Mesenteric fat pad (tissue), 1 donor: ENCODE measurements at places on chromosomes 3 and 15. TPM values are rescaled to one million over a fixed set of nuclear protein-coding genes. Genes with fewer than 3 reads are reported as not detected.

The ZNF654 gene
- 15.9 TPM for total RNA-seq

The CPLX3 gene
- total RNA-seq, result not detected

The NAALADL2 gene
- 12.5 TPM for total RNA-seq

The SMAD6 gene
- 32.2 TPM for total RNA-seq

The AP2M1 gene
- total RNA-seq, result 389 TPM

The TATDN2 gene
- 34.7 TPM for total RNA-seq

The HSPBAP1 gene
- 8.4 TPM for total RNA-seq

The CYP8B1 gene
- total RNA-seq, result not detected

The RAB6B gene
- total RNA-seq, result 64.8 TPM

The DOCK3 gene
- 0.51 TPM for total RNA-seq

The ITGA11 gene
- 4.5 TPM for total RNA-seq

The SERPINI2 gene
- total RNA-seq, result not detected

The LRRC2 gene
- total RNA-seq, result 2.1 TPM

The DAZL gene
- total RNA-seq, result not detected

The HYAL1 gene
- 11.2 TPM for total RNA-seq

The POPDC2 gene
- 1.5 TPM for total RNA-seq

The HHATL gene
- total RNA-seq, result 0.48 TPM

The TMC3 gene
- not detected for total RNA-seq

The DPH6 gene
- 15.0 TPM for total RNA-seq

The ITIH4 gene
- 4.3 TPM for total RNA-seq

The PTPN23 gene
- total RNA-seq, result 40.3 TPM

The CAPN3 gene
- 6.7 TPM for total RNA-seq

The SLC9A9 gene
- total RNA-seq, result 21.0 TPM

The PCNP gene
- total RNA-seq, result 101 TPM

The EOMES gene
- 0.42 TPM for total RNA-seq

The CLSTN2 gene
- total RNA-seq, result 44.1 TPM

The SKOR1 gene
- 0.26 TPM for total RNA-seq

The PLSCR2 gene
- not detected for total RNA-seq

The PLXND1 gene
- total RNA-seq, result 265 TPM

The PP2D1 gene
- not detected for total RNA-seq

The ASB14 gene
- total RNA-seq, result not detected

The SERINC4 gene
- total RNA-seq, result 0.22 TPM

The GRIP2 gene
- total RNA-seq, result 0.71 TPM

The ADAM10 gene
- total RNA-seq, result 93.0 TPM

The TNFSF10 gene
- 23.0 TPM for total RNA-seq

The NT5DC2 gene
- total RNA-seq, result 38.5 TPM

The ALDH1L1 gene
- total RNA-seq, result 105 TPM

The DUOX2 gene
- 0.80 TPM for total RNA-seq

The GP9 gene
- not detected for total RNA-seq

The PRR23E gene
- not detected for total RNA-seq

The FAM43A gene
- 22.3 TPM for total RNA-seq

The HYKK gene
- total RNA-seq, result 4.1 TPM

The B3GNT5 gene
- 35.2 TPM for total RNA-seq

The ARID3B gene
- total RNA-seq, result 5.8 TPM

The SLC22A13 gene
- 1.00 TPM for total RNA-seq

The MAP1A gene
- 13.8 TPM for total RNA-seq

The PATL2 gene
- total RNA-seq, result 2.2 TPM

The MRAS gene
- 232 TPM for total RNA-seq
